ENCODE measurements at places on chromosomes 2 and 18. TPM values are rescaled to one million over a fixed set of nuclear protein-coding genes. Genes with fewer than 3 reads are reported as not detected.
A peak's percentile ranks its signal among the peaks of the same experiment; 100 is the strongest.

DNA sequence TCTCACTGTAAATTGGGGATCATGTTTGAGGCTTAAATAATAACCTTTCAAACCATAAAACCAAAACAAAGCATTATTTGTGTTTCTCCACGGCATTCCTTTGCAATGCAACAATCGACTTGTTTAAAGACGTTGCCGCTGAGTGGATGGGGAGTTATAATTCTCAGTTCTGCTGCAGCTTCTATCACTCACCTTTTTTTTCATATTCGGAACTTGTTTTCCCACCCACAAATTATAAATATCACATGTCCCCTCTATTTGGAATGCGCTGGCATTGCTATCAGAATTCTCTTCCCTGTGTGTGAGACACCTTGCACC lies 372.8 kb upstream of the SMIM21 start:
- DNase-seq, result no peak

- no peak for DNase-seq
Observed at GRCh38 chr2:183375821-183376220, 251.6 kb downstream of the NUP35 start.

DNA sequence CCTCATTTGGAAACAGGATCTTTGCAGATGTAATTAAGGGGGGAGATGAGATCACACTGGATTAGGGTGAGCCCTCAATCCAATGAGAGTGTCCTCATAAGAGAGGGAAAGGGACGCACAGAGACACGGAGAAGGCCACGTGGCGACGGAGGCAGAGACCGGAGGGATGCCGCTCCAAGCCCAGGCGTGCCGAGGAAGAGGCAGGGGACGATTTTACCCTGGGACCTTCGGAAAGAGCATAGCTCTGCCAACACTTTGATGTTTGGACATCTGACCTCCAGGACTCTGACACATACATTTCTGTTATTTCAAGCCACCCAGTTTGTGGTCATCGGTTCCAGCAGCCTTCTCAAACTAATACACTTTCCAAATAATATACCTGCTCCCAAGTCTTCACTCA lies 84.4 kb upstream of the ZCCHC2 start:
- DNase-seq, result no peak

DNA sequence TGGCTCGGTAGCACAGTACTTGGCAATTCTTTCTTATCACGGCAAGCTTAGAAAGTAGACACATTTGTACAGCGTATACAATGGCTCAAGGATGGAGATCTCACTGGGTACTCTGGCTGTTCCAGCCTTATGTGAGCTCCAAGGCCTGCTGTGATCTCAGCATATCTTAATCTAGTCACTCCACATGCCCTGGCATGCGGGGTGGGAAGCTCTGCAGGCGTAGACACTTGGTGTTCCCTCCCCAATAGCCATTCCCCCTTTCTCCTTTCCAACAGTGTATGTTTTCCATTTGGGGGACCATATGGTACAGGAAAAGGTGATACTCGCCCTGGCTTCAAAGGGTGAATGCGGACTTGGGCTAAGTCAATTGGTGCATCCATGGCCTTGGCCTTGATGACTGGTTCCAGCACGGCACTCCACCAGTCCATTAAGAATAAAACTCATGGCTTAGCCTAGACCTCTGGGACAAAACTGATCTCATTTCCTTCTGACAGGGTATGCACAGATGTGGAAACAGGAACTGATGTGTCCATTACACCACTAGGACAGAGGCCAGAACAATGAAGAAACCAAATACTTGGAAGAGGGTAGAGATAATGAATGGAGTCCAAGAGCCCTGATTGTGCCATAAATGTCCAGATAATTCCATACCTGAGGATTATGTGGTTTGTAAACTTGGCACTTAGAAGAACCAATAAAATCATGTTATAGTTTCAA lies 28.4 kb downstream of the TGIF1 start:
- DNase-seq, result no peak

GRCh38 chr2:89848763-89849368 lies 1157.4 kb downstream of the RPIA start:
- DNase-seq, result no peak

GRCh38 chr2:119487434-119488244 lies 36.6 kb downstream of the SCTR start:
- no peak for DNase-seq

GRCh38 chr2:8624855-8625398 lies 56.9 kb upstream of the ID2 start:
- DNase-seq, result no peak

Gene MPP4
- not detected for total RNA-seq

Gene RPL37A
- 2,083 TPM for total RNA-seq

Gene UPP2
- not detected for total RNA-seq

DNA sequence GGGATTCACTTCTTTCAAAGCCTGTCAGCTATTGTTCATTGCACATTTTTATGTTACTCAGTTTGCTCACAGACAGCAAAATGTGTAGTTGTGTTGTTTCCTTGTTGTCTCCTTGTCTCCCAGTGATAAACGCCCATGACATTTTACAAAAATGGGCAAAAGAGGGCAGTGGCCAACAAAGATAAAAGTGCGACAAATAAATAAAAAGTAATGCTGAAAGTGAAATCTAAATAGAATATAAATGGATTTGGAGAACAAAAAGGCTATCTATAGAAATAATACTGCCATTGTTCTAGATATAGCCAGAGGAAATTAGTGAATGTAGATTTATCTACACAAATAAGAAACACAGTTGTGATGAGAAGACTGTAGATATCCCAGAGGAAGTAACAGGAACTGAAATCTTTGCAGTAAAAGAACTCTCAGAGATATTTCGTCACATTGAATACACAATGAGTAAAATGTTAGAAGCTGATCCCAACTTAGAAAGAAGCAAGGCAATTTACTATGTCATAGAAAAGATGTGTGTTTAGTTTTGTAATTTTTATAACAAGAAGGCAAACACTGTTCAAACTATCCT lies 1186.2 kb upstream of the FAM98A start:
- DNase-seq, result no peak

DNA sequence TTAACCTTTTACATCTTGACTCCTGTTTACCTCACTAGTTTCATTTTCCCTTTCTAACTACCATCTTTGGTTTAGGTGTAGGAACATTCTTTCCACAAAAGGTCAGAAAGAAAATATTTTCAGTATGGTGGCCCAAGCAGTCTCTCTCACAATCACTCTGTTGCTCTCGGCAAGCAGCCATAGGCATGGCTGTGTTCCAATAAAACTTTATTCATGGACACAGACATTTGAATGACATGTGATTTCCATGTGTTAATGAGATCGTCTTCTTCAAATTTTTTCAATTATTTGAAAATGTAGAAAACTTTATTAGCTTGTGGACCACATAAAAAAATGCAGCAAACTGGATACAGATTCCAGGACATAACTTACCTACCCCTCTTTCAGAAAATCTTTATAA lies 109.7 kb upstream of the CNTNAP5 start:
- DNase-seq, result no peak

GRCh38 chr2:68250652-68251186 lies 1.6 kb downstream of the PPP3R1 start:
- DNase-seq, result no peak

DNA sequence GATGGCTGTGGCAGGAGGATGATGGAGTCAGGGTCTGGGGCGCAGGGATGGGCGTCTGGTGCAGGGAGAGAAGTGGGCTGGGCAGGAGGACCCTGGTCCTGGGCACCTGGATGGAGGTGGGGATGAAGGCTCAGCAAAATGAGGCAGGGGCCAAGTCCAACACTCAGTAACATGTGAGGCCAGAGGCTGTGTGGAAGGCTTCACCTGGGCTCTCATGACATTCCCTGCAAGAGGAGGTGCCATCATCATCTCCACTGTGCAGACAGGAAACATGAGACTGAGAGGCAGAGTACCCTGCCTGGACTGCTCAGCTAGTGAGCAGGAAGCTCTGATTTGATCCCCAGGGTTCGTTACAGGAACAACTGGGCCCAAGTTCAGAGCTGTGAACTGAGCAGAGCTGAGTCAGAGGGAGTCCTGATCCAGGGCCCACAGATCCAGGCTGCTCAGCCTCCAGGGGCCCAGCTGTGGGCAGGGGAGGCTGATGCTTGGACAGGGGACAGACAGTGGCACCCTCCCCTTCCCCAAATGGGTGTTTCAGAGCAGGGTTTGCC lies 36.9 kb downstream of the HJURP start:
- no peak for DNase-seq

Gene WDR75
- 16.5 TPM for total RNA-seq

Gene CTAGE1
- total RNA-seq, result not detected

Gene ZNF516
- 12.3 TPM for total RNA-seq

Gene CABYR
- not detected for total RNA-seq

GRCh38 chr2:147122944-147123343 lies 721.9 kb upstream of the ACVR2A start:
- no peak for DNase-seq

- DNase-seq, result no peak
Observed at GRCh38 chr2:56202381-56203121, 18.8 kb downstream of the CCDC85A start.

DNA sequence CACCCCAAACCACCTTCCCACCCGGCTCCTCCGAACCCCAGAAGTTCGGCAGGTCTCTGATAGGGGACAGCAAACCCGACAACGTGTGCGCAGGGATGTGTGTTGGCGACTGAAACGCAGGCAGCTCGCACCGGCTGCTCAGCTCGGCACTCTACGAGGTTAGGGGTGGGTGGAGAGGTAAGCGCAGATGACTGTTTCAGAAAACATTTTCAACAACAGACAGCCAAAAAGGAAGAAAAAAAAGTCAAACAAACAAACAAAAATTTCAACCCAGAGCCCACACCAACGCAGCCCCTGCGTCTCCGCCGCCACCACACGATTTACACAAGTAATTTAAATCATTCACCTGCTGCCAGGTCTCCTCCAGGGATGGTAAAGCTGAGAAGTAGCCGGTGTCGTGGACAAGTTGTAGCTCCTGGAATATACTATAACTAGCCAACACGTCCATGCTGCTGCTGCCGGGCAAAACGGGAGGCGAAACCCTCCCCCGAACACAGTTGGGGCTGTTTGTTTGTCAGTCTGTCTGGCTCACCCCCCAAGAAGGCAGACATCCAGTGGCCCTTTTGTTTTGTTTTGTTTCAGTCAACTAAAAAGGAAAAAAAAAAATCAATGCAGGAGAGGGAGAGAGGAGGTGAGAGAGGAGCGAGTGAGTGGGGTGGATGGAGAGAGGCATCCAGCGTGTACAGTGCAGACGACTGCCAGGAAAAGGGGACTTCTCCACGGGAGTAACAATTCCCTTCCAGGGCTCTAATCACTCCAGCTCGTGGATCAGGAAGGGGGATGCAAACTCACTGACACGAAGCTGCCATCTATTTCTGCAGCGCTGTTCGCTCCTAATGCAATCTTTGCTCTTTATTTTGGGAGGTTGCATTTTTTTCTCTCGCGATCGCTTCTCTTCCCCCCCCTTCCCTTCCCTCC lies at the start of gene KLF7:
Gene KLF7, minus strand, starts transcription at position 828 of the 918 bp plus-strand sequence. Its CDS starts 380 bp downstream, at position 448.
- DNase-seq, result peak; percentile 79

DNA sequence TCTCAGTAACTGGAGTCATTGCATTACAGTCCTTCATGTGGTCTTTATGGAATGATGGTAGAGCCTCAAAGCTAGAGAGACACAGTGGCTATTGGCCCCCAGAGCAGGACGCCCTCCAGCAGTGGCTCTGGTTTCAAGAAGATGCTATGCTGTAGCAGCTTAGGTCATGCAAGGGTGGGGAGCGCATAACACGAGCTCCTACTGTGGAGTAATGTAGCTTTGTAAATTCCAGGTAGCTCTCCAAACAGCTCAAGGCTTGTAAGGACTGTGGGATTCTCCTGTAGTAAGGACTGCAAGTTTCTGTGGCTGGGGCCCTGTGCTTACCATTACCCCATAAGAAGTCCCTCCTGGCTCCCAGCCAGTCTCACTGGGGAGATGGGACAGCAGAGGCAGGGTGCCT lies 15.6 kb downstream of the APLF start:
- no peak for DNase-seq

Gene L3MBTL4
- total RNA-seq, result 1.1 TPM

DNA sequence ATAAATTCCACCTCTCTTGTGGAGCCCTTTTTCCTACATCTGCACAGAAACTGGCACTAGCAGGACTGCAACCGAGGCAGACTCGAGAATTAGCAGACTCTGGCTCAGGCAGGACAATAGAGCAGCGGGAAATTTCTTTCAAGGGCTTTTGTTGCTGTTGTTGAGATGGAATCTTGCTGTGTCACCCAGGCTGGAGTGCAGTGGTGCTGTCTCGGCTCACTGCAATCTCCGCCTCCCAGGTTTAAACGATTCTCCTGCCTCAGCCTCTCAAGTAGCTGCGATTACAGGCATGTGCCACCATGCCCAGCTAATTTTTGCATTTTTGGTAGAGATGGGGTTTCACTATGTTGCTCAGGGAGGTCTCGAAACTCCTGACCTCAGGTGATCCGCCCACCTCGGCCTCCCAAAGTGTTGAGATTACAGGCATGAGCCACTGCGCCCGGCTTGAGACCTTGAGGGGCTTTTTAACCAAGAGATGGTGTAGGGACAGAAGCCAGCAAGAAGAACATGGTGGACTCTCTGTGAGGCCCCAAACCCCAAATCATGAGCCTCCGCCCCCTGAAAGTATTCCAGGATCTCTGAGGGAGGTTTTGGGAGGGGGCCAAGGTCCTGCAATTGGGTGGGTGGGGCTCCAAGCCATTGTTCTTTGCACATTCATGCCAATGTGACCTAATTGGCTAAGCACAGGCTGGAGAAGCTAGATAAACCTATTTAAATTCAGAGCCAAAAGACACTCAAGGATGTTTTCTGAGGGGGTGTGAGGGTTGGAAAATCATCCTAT lies 68.4 kb upstream of the MSH2 start:
- DNase-seq, result no peak

Gene ZDBF2
- 7.0 TPM for total RNA-seq

DNA sequence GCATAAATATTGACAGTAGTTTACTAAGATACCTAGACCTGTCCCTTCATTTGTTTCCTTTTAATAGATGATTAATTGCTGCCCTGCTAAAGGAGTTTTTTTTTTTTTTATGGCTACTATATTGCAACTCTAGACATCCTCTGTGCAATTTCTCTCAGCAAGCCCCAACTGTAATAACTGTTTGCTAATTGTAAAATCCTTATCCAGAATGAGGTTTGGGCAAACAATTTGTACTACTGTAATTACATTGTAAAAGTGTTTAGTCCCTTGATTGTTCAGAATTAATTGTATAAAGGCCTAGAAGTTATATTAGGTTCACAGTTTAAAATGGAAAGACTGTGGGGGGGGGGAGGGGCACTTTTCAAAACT lies 3.7 kb upstream of the MEIS1 start:
- no peak for DNase-seq

GRCh38 chr2:97738179-97739019 lies 25.0 kb downstream of the ZAP70 start:
- DNase-seq, result no peak

GRCh38 chr2:120236316-120236715 lies 13.1 kb upstream of the TMEM185B start:
- no peak for DNase-seq

GRCh38 chr2:40260437-40260836 lies 191.5 kb downstream of the SLC8A1 start:
- DNase-seq, result no peak

Gene REG3A
- not detected for total RNA-seq

Gene SLC38A11
- 0.84 TPM for total RNA-seq

GRCh38 chr2:219633276-219634065 lies 6.0 kb downstream of the SLC4A3 start:
- DNase-seq, result no peak

- no peak for DNase-seq
Observed at GRCh38 chr2:225002656-225003045, 39.6 kb downstream of the DOCK10 start.

- DNase-seq, result no peak
Observed at GRCh38 chr2:13651684-13652131, 935.0 kb downstream of the TRIB2 start.

GRCh38 chr2:134466141-134466540 lies 212.3 kb downstream of the MGAT5 start:
- DNase-seq, result no peak

GRCh38 chr2:23828256-23828980 lies 98.5 kb downstream of the ATAD2B start:
- no peak for DNase-seq

Gene PHOSPHO2
- total RNA-seq, result 3.6 TPM

Gene DSG3
- total RNA-seq, result not detected

Gene PROM2
- total RNA-seq, result 0.32 TPM
